ENCODE measurements at places on chromosomes 5 and 9.

- DNase-seq = peak; percentile 20
These were observed 11.8 kb upstream of the MRNIP start for GRCh38 chr5:179870403-179870903.

GRCh38 chr5:169095976-169096375 is 205.0 kb downstream of the SLIT3 start:
- DNase-seq = no peak

GRCh38 chr5:154791535-154791934 is 36.4 kb downstream of the LARP1 start:
- no peak for DNase-seq

- no peak for DNase-seq
These were observed at the start of gene PCDH12 for GRCh38 chr5:141958113-141958512. PCDH12 (minus strand) TSS chr5:141958202; CDS start chr5:141957851, 351 bp downstream.

DNA sequence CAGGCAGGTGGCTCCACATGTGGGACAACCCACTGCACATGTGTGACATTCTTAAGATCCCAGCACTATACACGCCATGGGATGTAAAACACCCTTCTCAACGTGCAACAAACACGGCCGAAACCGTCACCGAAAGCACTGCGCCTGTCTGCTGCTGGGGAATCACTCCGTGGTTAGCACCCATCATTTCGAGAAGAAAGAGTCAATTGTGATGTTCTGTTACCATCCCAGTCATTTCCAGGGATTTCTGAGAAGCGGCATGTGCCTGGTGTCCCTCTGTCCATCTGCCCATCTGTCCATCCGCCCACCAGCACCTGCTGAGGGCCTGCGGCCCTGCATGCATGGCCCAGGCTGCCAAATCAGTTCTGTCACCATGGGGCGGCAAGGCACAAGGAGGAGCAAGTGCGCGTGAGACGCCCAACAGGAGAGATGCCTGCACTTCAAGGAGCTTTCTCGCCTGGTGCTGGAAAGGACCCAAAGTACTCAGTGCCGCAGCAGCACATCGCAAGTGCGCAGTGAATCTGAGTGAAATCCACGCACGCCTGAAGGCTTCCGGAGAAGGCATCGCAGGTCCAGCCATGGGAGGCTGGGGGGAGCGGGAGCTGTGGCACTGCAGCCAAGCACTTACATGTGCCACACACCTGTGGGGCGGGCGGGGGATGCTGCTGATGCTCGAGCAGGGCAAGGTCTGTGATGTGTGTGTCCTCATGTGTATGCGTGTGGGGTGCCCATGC is 38.0 kb downstream of the VAV2 start:
- no peak for DNase-seq

- peak; percentile 38 for DNase-seq
These were observed 408.2 kb upstream of the PRR16 start for GRCh38 chr5:120055858-120056257.

- DNase-seq = no peak
These were observed 58.5 kb downstream of the SECISBP2 start for GRCh38 chr9:89376741-89377351.

- DNase-seq = no peak
These were observed 29.2 kb upstream of the GZMA start for GRCh38 chr5:55073211-55073610.

GRCh38 chr9:133655701-133656100 is 19.5 kb downstream of the DBH start:
- no peak for DNase-seq

DNA sequence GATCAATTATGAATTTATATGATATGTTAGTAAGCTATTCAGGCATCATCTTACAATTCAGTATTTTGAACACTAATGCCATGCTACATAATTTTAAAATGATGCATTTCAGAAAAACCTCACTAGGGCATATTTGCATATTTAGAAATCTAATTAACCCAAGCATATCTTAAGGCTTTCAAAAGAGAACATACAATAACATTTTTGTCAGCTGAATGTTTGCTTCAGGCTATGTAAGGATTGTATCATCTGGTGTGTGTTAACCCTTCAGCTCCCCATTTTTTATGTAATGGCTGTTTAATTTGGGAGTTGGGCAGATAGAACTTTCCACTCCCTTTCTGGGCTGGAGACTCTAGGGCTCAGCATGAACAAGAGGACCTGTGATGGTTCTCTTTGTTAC is 299.1 kb upstream of the EFNA5 start:
- no peak for DNase-seq

DNA sequence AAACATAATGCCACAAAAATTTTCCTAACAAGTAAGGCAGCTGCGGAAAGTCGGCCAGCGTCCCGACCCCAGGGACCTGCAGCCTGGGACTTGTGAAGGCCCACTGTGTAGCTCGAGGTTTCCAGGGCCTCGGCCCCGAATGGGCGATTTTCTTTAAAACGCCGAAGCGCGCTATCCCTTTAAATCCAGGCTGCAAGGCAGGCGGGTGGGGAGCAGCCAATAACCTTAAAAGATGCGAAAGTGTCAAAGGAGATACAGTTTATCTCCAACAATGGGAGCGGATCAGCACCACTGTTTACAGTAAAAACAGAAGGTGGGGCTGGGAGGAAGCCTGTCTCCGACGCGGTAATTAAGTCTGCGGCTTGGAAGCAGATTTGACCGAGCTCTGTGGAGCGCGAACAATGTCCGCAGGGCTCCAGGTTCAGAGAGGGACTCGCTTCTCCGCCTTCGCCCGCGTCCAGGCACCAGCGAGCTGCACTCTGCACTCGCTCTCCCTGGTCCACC is 1.7 kb upstream of the ZSWIM6 start:
- DNase-seq = peak; percentile 64

DNA sequence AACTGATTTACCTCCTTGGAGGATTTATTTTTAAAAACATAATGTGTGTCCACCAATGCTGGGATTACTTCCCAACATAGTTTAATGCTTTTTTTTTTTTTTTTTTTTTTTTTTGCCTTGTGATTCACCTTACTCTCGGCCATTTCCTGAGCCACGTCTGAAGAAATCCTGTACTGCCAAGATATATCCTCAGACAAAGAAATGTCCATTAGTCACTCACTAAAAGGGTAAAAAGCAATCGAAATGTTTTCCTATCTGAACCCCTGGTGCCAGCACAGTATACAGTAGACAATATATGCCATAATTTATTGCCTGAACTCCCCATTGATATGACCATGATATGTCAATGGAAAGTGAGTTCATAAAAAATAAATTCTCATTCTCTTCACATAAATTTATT is 344.1 kb downstream of the BNC2 start:
- no peak for DNase-seq

DNA sequence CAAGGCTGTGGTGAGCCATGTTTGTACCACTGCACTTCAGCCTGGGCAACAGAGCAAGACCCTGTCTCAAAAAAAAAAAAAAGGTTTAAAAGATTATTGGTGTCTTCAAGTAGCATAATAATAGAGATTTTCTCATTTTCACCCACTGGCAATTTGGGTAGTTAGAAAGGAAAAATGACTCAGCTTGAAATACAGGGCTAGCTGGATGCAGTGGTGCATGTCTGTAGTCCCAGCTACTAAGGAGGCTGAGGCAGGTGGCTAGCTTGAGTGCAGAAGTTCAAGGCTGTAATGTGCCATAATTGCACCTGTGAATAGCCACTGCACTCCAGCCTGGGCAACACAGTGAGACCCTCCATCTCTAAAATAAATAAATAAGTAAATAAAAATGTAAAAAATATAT is 111.1 kb downstream of the ARRDC3 start:
- no peak for DNase-seq

DNA sequence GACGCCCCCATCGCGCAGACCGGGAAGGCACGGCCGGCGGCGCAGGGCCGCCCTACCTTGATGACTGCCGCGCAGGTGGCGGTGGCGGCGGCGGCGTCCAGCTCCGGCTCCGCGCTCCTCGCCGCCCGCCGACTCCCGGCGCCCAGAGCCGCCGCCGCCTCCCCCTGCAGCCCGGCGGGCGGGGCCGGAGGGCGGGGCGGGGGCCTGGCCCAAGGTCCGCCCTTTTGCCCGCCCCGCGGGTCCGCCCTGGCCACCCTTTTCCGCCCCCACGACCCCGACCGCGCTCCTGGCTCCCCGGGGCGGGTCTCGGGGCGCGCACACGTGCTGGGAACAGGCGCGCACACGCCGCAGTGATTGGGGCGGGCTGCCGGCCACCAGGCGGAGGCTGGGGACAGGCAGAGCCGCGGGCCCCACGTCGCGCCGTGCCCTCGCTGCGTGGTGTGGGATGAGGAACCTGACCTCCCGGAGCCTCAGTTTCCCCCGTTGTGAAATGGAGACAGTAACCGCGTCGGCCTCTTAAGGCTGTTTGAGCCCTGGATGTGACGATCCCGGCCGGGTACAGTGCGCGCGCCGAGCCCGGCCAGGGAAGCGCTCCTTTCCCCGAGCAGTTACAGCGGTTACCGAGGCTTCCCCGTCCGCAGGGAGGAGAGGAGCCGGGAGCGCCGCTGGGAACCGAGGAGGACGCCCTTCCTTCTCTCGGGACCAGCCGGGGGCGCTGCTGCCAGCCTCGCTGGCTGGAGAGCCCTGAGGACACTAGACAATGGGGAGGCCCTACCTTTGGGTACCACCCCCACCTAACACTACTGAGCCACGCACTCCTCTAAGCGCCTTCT is at the start of gene CORO2A:
TSS of gene CORO2A (minus strand) at position 135 of the 833 bp plus-strand sequence. CDS start 34,977 bp downstream, outside the sequence.
- DNase-seq = peak; percentile 86

DNA sequence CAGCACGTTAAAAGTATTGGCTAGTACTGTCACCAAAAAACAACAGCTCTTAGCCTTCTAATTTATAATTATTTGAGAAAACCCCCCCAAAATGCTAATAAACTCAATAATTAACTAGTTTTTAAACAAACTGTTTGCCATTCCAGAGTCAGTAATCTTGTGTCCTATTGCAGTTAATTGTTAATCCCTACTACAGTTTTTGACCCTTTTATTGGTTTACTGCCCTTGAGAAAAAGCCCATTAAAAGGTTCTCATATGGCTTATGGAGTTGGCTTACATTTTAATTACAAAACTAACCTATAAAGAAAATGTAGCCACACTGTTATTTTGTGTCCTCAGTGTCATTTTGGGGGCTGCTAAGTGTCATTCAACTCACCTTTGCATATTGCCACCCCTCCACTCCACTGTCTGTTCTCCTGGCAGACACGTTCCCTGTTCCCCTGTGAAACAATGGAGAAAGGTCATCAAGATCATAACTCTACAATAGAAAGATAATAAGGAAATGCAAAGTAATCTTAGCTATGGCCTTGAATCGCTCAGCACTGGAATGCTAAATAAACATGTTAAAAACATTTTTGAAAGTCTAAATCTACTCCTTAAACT is 51.6 kb upstream of the TXNDC8 start:
- DNase-seq = no peak

Measured in RKO (cell line).